CD4-positive, alpha-beta T cell treated with Interleukin-4 for 1 hour (primary cell): ENCODE measurements at places on chromosomes 4 and X.

- DNase-seq: no peak
Observed at GRCh38 chrX:130415201-130415600, 13.4 kb downstream of the RBMX2 start.

- DNase-seq: peak; percentile 27
Observed at GRCh38 chr4:10983268-10983667, 298.7 kb upstream of the CLNK start.

DNA sequence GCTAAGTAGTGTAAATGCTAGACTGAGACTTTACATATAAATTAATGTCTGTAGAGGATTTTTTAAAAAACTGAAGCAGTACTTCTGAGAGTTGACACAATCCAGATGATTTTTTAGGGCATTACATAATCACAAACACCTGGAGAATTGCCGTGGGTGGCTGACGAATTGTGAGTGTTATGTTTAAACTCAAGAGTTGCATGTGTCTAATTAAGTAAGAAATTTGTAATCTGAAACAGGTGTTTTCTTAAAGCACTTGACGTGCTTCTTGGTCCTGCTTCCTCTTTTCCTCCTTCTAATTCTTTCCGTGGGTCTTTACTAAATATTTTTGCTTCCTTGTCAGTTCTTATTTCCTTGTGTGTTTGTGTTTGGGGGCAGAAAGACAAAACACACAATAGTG, 27.8 kb downstream of the PIR start:
- DNase-seq: no peak

GRCh38 chrX:47540754-47541538, 20.1 kb upstream of the ARAF start:
- peak; percentile 27 for DNase-seq

DNA sequence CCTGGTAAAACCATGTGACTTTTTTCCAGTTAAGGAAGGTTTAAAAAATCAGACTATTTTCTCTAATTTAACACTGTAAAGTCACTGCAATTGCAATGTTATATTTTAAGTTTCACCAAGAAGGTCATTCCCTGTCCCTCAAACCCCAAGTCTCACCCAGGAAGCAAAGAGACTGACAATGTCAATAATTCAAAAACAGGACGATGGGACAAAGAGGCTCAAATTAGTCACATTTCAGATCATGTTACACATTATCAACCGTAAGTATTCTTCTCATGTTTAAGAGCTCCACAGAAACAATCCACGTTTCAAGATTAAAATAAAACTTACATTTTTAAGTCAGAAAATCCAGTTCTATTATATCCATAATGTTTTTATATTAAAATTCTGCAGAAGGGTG, 13.2 kb downstream of the SHISA3 start:
- no peak for DNase-seq

- DNase-seq: no peak
Observed at GRCh38 chr4:37837446-37837845, 11.0 kb downstream of the PGM2 start.

GRCh38 chr4:121950212-121950679, 1.6 kb downstream of the TRPC3 start:
- DNase-seq: peak; percentile 83

DNA sequence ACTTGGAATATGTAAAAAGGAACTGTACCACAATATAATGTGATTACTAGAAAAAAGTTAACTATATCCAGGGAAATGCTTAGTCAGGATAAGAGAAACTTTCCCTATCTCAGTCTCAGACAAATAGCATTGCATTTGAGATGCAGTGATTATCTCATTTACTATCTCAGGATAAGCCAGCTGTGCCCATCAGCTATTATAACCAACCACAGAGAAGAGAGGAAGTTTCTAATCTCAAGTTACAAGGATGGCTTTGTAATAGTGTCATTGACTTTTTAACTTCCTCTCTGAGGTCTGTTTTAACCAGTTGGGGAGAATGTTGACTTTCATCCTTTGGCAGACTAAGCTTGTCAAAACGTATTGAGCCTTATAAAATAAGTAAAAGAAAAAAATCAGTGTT, 56.5 kb downstream of the SNX25 start:
- peak; percentile 23 for DNase-seq

GRCh38 chrX:42398967-42399631, 378.9 kb downstream of the PPP1R2C start:
- DNase-seq: peak; percentile 18

DNA sequence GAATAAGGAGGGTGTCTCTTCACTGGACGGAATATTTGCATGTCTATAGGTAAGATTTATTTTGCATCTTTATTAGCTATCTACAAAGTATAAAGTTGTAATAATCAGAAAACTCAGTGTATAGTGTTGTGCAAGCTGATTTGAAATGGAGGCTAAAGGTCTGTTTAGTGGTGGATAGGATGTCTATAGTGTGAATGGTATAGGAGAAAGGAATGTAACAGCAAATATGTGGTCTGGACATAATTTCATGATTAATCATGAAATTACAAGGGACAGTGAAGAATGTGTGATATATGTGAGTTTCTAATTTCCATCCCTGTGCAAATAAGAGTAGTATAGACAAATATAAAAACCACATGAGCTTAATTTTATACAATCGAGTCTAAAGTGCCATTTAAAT, 79.3 kb upstream of the CAMK2D start:
- no peak for DNase-seq

DNA sequence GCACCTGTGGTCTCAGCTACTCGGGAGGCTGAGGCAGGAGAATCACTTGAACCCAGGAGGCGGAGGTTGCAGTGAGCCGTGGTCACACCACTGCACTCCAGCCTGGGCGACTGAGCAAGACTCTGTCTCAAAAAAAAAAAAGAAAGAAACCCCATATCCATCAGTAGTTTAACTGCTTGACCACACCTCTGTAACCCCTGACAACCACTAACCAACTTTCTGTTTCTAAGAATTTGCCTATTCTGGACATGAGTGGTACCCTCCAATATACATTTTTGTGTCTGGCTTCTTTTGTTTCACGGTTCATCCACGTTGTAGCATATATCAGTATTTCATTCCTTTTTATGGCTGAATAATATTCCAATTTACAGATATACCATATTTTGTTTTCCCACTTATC, 9.1 kb downstream of the PPAT start:
- DNase-seq: no peak

GRCh38 chrX:119778829-119779228, 12.6 kb downstream of the RPL39 start:
- DNase-seq: no peak

GRCh38 chr4:159719531-159719930, 616.7 kb downstream of the RAPGEF2 start:
- no peak for DNase-seq

GRCh38 chr4:33658971-33659370, 2585.3 kb downstream of the ARAP2 start:
- DNase-seq: no peak

GRCh38 chrX:139201924-139202323, 328.6 kb upstream of the F9 start:
- no peak for DNase-seq
